Ammon's horn (tissue), 1 donor: ENCODE measurements at places on chromosomes 13 and 19.

DNA sequence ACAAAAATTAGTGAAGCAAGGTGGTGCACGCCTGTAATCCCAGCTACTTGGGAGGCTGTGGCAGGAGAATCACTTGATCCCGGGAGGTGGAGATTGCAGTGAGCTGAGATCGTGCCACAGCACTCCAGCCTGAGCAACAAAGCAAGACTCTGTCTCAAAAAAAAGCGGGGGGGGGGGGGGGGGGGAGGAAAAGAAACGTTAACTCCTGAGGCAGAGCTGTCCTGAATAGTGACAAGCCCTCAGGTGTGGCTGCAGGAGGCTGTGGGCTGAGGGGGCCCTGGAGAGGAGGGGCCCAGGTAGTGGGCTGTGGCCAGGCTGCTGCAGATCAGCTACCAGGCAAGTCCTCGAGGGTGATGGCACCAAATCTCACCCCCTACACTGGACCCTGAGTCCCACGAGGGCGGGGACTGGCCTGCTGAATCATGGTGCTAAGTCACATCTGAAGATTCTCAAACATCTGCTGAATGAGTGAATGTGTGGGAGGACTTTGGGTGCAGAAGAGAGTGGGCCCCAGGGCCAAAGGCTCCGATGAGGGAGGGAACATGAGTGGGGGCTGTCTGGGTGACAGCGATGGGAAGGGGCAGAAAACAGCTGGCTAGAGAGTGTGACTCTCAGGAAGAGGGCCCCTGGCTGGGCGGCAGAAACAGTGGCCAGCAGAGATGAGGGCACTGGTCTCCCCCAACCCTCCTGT is 24.6 kb upstream of the ATP1A3 start:
- DNase-seq, result no peak

DNA sequence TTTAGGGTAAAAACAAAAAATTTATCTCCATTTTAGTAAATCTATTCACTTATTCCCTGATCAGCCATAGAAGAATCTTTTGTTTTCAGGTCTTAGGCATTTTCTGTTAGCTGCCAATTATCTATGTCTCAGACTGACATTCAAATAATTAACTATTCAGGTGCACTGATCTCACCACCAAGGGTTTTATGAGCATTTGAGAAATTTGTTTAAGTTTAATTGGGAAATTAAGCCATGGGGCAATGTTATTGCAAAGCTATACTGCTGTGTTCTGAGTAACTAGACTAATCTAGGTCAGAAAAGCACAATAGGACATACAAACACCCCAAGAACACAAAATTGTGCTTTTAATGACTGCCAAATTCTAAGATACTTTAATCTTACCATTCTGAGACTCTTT is 210.7 kb upstream of the EDNRB start:
- DNase-seq, result no peak

DNA sequence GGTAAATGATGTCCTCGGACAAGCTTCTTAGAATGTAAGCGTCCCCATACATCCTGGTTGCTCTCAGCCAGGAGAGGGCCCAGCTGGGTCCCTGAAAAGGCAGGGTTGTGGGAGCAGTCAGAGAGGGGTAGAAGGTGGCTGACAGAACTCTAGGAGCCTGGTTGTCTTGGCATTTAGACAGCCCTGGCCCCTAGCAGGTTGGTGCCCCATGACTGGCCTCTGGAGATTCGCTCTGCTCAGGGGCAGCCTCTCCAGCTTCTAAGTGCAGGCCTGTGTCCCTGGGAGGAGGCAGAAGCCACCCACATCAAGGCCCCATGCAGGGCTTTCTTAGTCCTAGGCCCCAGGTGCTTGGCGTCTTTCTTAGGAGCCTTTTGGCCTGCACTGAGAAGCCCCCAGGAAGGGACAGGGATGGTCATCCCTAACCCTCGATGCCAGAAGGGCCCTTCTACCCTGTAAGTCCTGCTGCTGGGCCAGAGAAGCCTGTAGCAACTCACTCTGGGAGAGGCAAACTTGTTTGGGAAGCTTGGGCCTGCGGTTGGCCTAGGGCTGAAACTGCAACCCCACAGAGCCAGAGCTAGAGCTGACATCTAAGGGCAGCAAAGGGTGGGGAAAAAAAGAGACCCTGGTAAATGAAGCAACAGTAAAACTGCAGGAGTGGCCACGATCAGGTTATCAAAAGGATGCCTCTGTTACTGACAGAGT is 2.8 kb upstream of the CDX2 start:
- DNase-seq, result no peak

GRCh38 chr13:32264407-32264806 is 50.8 kb downstream of the ZAR1L start:
- DNase-seq, result no peak

DNA sequence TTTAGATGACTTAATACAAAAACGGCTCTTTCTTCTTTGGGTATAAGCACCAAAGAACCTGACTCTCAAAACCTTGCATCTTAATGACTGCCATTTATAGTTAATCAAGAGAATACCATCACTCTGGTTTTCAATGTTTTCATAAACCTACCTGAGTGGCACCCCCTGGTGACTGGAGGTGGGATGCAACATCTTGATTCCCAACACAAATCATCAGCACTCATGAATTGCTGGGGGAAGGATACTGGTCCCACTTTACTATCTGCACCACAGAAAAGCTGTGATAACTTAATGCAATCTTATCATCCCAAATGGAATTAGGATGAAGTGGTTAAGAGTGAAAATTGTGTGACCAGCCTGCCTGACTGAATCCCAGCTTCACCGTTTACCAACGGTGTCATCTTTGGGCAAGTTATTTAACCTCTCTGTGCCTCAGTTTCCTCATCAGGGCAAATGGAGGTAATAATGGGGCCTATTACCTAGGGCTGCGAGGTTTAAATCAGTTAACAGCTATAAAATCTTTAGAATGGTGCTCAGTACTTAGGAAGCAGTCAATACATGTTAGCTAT is 366.4 kb downstream of the KLF12 start:
- no peak for DNase-seq

DNA sequence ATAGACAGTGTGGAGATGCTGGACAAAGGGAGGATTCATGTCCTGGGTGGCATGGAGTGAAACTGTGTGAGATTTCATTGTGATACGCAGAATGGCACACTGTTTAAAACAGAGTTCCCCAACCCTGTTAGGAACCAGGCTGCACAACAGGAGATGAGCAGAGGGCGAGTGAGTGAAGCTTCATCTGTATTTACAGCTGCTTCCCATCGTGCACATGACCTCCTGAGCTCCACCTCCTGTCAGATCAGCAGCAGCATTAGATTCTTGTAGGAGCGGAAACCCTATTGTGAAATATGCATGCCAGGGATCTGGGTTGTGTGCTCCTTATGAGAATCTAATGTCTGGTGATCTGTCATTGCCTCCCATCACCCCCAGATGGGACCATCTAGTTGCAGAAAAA is 72.5 kb downstream of the RAP2A start:
- peak; percentile 58 for DNase-seq

DNA sequence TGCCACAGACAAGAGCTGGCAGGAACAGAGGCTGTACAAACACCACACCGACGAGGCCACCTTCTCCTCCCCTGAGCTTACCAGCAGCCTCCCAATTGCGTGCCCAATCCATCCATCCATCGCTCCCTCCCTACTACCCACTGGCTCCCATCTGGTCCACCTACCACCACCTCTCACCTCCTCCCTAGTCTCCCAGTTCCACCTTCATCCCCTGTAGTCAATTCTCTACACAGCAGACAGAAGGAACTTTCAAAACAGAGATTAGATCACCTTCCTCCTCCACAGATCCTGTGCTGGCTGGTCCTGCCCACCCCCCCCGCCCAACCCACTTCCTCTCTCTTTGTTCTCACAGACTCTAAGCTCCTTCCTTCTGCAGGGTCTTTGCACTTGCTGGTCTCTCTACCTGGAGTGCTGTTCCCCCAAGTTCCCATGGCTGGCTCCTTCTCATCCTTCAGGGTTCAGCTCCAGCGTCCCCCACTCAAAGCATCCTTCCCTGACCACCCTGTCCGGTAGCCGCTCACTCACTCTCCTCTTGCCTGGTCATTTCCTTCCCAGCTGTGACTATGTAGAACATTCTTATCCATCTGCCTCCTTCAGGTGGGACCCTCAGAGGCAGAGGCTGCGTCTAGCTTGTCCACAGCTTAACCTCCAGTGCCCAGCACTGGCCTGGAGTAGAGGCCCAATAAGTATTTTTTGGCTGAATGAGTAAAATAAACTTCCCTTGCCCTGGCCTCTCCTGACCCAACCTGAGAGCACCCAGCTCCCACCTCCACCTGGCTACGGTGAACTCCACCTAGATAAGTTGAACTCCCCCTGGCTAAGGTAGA is 23.0 kb downstream of the PIN1 start:
- no peak for DNase-seq
